ENCODE measurements at places on chromosomes 7 and 10. TPM values are rescaled to one million over a fixed set of nuclear protein-coding genes. Genes with fewer than 3 reads are reported as not detected.

Gene FAM20C
- total RNA-seq: 25.5 TPM

Gene HOXA13
- total RNA-seq: 20.8 TPM

- no peaks in the 10 kb centered on the region for H3K27me3 ChIP-seq
- no peak overlapping the region for H3K4me3 ChIP-seq
- DNase-seq: no peak
- H3K27ac ChIP-seq: no peak overlapping the region
Observed at GRCh38 chr10:4372601-4373000, 453.4 kb upstream of the AKR1E2 start.

DNA sequence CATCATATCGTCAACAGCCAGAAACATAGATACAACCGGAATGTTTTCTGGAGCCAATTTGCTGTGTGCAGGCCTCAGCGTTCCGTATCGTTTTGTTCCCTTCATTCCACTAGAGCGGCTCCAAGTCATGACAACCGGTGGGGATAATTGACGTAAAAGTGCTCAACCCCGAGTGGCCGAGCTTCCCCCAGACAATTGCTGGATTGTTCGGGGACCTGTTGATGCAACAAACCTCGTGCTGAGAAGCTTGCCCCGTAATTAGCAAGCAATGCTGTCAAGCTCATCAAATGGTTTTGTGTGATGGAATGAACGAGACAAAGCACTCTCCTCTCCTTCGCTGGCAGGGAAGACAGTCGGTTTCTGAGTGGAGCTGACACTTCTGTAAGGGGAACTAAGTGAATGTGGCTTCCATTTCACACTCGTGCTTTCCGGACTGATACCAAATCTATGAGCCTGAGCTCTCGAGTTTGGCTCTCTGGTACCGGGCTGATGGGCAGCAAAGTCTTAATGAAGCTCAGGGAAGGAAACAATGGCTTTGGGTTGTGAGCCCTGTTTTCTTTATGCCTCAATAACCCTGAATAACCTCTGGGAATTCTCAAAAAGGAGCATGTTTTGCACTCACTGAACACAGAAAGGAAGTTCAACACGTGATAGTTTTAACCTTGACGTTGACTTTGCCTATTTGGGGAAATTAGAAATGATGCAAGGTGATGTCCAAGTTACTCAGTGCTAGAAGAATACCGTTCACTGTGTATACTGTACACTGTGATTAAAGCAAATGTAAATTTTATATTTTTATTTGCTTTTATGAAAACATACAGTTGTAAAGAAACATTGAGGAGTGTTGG is 220.5 kb downstream of the BAMBI start:
- H3K4me3 ChIP-seq: no peak overlapping the region
- no peaks in the 10 kb centered on the region for H3K27me3 ChIP-seq
- no peaks in the 10 kb centered on the region for H3K4me1 ChIP-seq
- no peak overlapping the region for H3K27ac ChIP-seq
- no peaks in the 10 kb centered on the region for H3K36me3 ChIP-seq

Gene CASD1
- total RNA-seq: 37.4 TPM

Gene SFMBT2
- 4.3 TPM for total RNA-seq

DNA sequence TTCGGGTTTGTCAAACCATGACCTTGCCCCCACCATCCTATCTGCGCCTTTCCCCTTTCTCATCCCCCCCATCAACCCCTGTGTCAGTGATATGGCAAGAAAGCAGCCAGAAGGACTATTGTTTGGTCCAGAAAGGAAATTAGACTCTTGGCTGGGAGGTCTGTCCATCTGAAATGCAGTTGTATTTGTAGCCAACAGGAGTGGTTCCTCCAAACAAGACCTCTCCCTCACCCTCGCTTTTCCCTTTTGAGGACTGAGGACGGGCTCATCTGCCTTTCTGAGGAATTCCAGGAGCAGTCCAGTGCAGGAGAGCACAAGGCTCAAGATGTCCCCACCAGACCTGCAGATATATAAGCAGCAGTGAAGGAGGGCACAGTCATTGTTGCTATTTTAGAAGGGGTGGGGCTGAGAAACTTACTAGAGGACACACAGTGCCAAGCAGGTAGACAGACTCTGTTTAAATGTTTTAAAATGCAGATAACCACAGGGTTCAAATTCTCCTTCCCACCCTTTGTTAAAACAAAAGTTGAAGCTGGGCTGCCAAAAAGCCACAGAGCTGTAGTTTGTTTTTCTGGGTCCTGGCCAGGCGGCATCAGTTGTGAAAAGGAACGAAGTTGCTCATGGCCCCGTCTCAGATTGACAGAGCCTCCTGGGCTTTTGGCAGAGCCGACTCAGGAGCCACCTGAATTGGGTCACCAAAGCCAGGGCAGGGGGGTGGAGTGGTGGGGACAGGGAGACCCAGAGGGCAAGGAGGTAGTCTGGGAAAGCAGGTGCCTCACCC is 37.3 kb downstream of the CYP17A1 start:
- peak; percentile 79 for DNase-seq
- peak overlapping the region; percentile 85 for H3K27ac ChIP-seq
- H3K4me3 ChIP-seq: no peak overlapping the region

DNA sequence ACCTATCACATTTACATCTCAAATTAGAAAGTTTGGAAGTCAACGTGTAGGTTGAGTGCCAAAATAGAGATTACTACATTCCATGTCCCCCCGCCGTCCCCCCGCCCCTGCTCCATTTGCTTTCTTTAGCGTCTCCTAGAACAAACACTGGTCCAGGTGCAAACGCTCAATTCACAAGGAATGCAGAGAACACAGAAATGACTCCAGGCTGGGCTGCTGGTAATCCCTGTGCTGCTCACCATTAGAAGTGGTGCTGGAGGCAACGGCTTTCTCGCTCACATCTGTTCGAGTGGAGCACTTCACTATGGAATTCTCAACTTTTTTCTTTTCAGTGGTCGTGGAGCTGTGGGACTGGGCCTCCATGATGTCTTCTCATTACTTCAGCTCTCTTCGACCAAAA is 14.1 kb downstream of the GLI3 start:
- peaks cover 19% of the 10 kb centered on the region for H3K36me3 ChIP-seq
- H3K4me3 ChIP-seq: no peak overlapping the region
- H3K27me3 ChIP-seq: no peaks in the 10 kb centered on the region
- peaks cover 66% of the 10 kb centered on the region for H3K4me1 ChIP-seq
- H3K27ac ChIP-seq: peak overlapping the region; percentile 72

DNA sequence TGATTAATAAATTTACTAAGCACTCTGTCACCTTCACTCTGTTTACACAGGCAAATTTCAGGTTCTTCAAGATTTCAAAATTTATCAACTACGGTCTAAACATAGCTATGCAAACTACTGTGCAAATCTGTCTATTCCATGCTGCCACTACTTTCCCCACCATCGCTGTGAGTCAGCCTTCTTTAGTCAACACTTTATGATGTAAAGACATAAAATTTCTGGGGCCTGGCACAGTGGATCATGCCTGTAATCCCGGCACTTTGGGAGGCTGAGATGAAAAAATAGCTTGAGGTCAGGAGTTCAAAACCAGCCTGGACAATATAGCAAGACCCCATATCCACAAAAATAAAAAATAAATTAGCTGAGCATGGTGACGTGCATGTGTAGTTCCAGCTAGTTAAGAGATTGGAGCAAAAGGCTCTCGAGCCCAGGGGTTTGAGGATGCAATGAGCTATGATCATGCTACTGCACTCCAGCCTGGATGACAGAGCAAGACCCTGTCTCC is 42.6 kb downstream of the CNOT4 start:
- H3K36me3 ChIP-seq: no peaks in the 10 kb centered on the region
- no peak overlapping the region for H3K4me3 ChIP-seq
- no peaks in the 10 kb centered on the region for H3K27me3 ChIP-seq

DNA sequence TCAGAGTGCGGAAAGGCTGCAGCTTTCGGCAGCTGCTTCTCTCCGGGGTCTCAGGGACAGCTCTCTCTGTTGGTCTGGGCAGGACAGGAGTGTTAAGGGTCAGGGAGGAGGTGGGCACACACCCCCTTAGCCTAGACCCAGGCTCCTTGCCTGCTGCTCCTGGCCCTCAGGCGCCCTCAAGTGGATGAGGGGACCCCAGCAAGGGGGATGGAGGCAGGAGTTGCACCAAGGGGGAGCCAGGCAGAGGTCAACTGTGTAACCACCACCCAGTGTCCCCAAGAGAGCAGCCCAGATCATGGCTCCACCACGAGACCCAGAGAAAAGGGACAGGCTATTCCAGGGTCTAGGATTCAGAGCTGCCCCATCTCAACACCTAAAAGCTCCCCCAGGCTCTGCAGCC is 26.9 kb downstream of the SPOCK2 start:
- DNase-seq: no peak
- no peaks in the 10 kb centered on the region for H3K27me3 ChIP-seq
- H3K4me1 ChIP-seq: no peaks in the 10 kb centered on the region
- no peak overlapping the region for H3K27ac ChIP-seq
- H3K36me3 ChIP-seq: no peaks in the 10 kb centered on the region

Data from sigmoid colon (tissue), 7 donors.